ENCODE measurements at places on chromosomes 1 and 21.

- no peak for DNase-seq
These were observed 14.3 kb upstream of the GPR157 start for GRCh38 chr1:9143250-9143649.

GRCh38 chr1:145961425-145962156 is 2.8 kb downstream of the ANKRD34A start:
- DNase-seq: peak; percentile 65

GRCh38 chr21:26047279-26047967 is 123.1 kb downstream of the APP start:
- DNase-seq: no peak

DNA sequence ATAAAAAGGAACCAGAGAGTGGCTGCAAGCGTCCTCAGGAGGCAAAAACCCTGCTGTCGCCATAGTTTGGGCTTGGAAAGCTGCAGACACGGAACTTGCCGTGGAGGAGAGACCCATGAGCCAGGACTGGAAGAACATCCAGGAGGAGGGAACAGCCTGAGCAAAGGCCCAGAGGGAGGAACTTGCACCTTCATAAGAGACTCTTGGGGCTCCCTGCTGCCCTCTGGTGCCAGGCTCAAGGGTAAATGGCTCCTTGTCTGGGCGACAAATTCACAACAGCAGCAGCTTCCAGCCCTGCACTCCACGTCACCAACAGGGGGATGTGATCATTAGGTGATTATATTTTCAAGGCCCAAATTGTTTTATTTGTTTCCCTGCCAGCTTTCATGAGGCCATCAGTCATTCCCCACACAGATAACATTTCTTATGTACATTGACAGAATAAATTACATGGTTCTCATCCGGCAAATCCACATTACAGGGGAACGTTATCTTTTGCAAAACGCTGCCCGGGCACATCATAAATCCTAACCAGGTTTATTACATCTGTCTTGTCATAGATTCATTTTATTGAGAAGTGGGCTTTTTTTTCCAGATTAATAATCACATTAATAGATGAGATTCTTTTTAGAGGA is 143.0 kb upstream of the GRIK3 start:
- no peak for DNase-seq

DNA sequence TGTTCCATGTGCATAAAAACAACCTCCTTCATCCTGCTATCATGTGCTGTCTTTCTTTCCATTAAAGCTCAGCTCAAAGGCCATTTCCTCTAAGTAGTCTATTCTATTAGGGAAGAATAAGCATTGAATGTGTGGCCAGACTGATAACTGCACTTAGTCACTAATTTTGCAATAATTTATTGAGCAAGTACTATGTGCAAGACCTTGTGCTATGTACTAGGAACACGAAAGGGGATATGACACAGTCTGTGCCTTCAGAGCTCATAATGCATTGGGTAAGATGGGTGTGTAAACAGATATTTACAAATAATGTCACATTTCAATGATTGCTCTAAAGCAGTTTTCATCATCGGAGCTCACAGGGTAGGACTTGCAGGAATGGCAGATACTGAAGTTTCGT is 54.2 kb downstream of the NMNAT2 start:
- no peak for DNase-seq

DNA sequence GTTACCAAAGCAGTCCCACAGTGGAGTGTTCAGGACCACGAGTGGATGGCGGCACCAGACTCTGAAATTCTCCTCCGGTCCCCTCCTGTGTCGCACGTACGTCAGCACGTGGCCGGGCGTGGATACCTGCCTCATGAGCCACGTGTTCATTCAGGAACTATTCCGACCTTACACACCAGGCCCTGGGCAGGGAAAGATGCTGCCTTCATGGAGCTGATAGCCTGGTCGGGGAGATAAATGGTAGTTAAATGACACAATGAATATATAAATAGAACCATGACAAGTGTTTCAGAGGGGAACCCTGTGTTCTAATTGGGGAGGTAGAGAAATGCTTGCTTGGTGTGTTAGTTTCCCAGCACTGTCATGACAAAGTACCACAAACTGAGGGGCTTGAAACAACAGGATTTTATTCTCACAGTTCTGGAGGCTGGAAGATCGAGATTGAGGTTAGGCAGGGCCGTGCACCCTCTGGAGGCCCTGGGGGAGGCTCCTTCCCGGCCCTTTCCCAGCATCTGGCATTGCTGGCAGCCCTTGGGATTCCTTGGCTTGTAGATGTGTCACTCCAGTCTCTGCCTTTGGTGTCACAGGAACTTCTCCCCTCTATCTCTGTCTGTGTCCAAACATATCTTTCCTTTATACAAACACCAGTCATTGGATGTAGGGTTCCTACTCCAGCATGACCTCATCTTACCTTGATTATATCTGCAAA is 28.9 kb upstream of the GPR137B start:
- no peak for DNase-seq

DNA sequence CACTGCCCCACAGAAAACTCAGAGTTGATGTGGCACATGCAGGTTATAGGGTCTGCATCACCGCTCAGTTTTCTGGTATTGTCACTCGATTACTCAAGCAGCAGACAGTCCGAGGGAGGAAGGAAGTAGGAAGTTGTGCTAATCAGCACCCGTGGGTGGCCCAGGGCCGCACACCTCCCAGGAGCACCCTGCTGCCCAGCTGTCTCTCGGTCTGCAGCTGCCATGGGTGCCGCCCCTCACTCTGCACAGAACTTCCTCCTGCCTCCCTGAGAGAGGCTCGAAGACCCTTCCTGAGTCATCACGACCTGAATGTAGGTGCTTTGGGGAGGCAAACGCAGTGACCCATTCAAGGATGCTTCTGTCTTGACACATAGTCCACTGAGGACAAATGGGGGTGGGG is 4.2 kb upstream of the TFF3 start:
- DNase-seq: no peak

DNA sequence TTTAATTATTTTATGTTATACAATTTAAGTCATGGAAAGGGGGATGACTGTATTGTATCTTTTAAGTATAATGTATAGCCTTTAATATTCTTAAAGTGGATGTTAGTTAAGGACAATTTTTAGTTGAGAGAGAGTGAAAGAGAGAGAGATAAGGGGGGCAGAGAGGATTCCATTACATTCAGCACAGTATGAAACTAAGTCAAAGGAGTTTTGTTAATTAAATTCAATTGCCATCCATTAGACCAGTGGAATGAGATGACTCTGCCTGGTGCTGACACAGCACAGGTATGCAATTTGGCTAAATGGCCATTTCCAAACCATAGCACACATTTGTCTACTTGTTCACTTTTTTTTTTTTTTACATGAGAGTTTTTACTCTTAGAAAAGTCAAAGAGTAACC is 27.5 kb downstream of the NFIA start:
- DNase-seq: no peak

- DNase-seq: no peak
These were observed 23.5 kb downstream of the F11R start for GRCh38 chr1:160997323-160998038.

DNA sequence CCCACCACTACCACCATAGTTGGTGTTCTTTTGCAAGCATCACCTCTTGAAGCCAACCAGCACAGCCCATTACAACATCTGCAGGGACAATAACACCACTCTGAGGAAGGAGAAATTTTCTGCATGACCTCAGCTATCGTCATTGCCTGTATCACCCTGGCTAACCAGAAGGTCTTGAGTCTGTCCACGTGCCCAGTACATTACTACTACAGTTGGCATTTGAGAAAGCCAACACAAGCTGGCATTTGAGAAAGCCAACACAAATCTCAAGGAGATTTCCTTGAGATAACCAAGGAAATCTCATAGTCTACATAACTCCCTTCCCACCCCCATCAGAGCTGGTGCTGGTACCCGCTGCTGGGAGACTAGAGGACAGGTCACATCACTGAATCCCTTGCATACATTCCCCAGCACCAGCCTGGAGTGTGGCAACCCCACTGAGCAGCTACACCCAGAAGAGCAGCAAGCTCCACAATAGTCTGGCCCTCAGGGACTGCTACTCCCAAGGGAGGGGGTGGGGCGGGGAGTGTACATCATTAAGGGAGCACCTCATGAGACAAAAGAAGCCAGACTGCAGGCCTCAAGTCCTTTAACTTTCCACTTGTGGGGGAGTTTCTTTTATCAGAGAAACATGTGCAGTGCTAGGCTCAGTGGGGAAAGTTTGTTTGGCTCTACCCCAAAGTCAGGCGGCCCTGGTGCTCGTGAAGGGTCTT is 46.0 kb upstream of the GUCA2A start:
- DNase-seq: no peak

DNA sequence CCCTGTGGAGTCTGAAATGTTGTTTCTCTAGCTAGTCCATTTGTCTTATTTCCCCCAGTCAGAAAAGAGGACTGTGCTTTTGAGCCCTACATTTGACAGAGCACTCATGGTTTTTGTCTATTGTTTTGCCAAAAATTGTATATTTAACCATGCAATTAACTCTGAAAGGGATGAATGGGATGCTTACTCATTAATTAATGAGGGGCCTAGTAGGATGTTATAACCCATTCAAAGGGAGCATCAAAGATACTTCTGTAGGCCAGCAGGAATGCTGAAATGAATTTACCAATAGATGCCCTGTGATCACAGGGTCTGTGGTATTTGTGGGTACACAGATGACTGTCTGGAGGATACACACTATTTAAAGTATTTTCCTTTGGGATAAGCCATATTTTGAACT is 147.7 kb downstream of the FCRL5 start:
- DNase-seq: no peak

- DNase-seq: no peak
These were observed 108.3 kb downstream of the PTPRC start for GRCh38 chr1:198747127-198747526.

DNA sequence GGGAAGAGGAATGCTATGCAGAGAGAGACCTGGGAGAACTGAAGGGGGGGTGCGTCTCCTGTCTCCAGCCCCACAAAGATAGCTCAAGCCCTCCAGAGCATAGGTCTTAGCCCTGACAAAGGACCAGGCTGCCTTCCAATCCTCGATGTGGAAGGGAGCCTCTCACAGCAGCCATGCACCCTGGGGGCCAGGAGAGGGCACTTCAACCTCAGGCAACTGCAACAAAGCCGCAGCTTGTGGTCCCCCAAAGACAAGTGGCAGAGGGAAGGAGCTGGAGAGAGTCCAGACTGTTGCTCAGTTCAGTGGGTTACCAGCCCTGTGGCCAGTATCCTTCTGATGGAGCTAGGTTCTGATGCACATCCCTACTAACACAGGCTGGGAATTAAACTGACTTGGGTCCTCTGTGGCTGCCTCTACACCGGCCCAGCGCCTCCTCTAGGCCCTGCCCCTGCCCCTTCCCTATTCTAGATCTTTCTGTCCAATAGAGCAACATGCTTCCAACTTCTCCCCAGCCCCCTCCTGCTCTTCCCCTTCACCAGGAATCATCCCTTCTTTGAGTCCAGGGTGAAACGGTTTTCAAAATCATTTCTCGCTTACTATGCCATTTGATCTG is 100.7 kb upstream of the SPATA6 start:
- peak; percentile 67 for DNase-seq

DNA sequence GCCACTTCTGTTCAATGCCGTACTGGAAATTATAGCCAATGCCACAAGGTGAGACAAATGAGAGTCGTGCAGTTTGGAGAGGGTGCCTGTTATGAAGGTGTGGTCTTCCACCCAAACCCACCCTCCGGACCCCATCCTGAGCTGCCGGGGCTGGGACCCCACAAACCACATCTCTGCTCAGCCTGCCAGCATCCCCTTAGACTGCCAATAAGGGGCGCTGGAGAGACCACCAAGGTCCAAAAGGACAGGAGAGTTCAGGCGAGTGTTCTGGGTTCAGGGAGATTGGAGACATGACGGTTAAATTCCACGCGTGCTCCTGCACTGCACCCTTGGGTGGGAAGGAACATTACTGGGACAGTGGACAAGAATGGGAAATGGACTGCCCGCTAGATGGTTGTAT is 48.7 kb upstream of the COL18A1 start:
- no peak for DNase-seq

DNA sequence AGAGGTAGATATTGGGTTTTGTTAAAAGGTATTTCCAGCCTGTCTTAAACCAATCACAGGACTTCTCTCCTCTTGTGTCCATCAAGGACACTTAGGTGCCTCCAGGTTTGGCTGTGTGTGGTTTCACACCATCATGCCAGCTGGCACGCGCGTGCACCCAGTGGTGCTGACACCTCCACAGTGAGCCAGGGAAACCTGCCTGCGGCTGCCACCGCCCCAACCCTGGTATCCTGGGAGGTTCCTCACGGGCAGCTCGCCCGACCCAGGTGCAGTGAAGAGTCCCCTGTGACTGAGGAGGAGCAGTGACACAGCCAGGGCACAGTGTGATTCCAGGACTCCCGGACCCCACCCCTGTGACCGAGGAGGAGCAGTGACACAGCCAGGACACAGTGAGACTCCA is 13.2 kb upstream of the COL6A2 start:
- DNase-seq: no peak

DNA sequence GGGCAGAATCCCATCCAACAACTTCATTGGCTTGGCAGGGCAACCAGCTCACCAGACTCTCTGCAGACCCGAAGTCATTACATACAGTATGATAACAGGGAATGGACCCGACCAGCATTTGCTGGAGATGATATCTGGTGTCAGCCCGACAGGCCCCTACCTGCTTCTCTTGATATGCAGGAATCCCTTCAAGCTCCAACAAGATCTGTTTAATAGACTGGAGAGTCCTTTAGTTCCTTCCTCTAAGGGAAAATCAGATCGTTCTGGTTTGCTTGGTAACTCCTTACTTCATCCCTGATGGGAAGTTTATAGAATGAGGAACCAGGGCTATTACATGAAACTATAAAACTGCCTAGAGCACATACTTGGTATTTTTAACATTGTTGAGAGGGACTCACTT is 61.2 kb downstream of the EDARADD start:
- no peak for DNase-seq

Measured in left hindlimb (tissue), 1 donor.